T-helper 2 cell (primary cell): ENCODE measurements at places on chromosomes 2 and 18.

GRCh38 chr2:86563650-86564061 lies 413 bp upstream of the CHMP3 start:
- DNase-seq: no peak

- DNase-seq: no peak
These were observed 215.5 kb upstream of the CWC22 start for GRCh38 chr2:180222644-180223043.

DNA sequence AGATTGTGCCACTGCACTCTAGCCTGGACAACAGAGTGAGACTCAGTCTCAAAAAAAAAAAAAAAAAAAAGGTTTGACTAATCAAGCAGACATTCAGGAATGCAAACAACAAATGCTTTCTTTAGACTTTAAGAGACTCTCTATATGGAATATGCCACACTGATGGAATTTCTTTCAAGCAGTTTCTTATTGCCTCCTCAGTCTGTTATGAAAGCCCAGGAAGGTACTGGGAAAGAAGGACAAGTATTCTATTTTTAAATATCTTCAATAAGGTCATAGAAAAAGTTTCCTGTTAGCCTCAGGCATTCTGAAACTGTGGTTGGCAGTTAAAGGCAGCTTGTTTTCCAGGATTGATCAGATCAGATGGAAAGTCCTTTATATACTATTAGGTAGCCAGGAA lies 241.6 kb downstream of the PIK3C3 start:
- DNase-seq: no peak

DNA sequence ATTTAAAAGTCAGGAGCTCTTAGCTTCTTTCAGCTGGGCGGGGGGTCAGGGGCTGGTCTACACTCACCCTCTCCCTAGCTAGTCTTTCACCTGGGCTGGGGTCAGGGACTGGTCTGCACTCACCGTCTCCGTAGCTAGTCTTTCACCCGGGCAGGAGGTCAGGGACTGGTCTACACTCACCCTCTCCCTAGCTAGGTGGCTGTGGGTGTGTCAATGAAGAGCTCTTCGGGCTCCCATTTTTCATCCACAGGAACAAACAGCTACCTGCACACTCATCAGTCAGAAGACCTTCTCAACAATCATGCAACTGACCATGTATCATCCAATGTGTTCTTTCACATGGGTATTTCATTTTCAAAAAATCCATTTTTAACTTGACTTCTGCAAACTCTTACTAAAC lies 8.0 kb downstream of the CHST10 start:
- no peak for DNase-seq

DNA sequence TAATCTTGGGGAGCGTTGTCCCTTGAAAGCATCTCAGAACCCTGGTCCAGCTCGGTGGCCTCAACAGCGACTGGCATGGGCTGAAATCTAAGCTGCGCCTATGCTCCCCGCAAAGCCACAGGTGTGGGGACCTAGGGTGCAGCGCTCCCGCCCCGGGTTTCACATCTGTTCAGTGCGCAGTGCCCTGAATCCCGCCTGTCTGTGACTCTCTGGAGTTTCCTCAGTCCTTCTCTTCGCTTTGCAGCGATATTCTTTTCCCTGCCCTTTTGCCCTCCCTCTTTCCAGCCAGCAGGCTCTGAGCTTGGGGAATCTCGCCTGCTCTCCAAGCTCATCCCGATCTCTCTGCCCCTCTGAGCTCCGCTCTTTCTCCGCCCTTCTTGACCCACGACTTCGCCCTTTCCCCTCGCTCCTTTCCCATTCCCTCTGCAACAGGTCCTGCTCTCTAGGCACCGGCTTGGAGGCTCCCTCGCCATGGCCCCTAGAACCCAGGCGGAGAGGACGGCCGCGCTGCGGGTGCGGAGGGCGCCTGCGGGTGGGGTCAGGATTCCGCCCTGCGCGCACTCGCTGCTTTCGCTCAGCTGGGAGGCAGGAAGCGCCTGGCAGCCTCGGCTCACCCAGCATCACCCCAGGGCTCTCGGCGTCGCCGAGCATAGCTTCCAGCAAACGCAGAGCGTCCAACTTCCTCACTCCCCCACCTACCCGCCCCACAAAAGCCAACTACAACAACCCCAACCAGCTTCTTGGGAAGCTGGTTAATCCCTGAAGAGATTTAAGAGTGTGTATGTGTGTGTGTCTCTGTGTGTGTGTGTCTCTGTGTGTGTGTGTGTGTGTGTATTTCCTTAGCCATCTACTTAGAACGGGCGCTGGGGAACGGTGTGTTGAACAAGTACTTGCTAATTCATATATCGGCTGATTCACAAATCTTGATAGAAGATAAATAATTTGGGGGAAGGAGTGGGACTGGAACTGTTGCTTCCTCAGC lies 1.1 kb downstream of the GRP start:
- peak; percentile 20 for DNase-seq

GRCh38 chr2:73172963-73173362 lies 29.4 kb upstream of the NOTO start:
- DNase-seq: no peak

GRCh38 chr2:54557601-54558187 lies 101.6 kb downstream of the SPTBN1 start:
- peak; percentile 70 for DNase-seq

DNA sequence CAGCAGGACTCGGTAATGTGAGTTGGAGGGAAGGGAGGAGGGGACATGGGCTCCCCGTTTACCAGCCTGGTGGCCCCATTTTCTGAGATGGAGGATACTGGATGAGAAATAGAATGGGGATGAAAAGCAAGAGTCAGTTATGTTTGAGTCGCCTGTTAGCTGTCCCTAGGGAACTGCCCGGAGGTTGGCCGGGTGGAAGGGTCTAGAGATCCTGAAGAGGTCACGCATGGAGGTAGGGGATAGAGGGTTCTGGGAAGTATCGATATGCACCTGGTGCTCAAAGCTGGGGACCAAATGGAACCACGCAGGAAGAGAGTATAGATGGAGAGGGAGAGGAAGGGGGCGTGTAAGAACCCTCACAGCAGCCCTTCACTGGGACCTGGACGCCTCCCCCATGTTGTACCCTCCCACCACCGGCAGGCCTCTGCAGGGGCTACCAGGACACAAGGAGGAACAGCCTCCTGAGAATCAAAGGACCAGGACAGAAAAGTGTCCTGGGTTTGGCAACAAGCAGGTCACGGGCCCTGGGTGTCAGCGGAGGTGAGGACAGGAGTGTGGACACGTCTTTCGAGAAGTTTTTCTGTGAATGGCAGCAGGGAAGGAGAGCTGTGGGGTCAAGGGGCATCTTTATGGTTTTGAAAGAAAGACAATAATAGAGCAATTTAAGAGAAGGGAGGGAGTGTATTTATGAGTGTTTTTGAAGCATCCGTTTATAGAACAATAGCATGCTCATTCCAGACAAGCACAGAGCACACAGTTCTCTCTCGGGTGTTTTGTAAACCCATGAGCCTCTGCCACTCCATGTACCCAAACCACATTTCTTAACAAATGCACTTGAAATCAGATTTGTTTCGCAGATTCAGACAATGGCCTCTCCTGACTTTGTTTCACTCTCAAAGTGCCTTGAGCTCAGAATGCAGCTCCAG lies 132.2 kb downstream of the SMAD7 start:
- DNase-seq: no peak

- DNase-seq: no peak
These were observed 50.8 kb downstream of the ACYP2 start for GRCh38 chr2:54166121-54166773.

- DNase-seq: no peak
These were observed 420.6 kb upstream of the UBE2E3 start for GRCh38 chr2:180559771-180560170.

DNA sequence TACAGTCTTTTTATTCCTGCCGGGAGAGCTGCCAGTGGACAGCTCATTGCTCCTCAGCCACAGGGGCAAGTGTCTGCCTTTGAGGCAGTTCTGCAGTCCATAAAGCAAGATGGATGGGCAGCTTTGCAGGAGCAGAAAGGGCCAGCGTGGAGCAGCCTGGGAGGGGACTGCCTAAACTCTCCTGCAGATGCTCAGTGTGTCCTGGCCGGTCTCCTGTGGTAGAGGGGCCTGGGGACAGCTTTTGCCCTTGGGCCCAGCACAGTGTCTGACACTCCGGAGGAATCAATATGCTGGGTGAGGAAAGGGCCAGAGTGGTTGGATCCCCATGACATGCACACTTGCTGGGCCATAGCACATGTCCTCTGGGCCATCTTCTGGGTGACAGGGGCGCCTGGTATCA lies 65.7 kb upstream of the DAPL1 start:
- no peak for DNase-seq

GRCh38 chr2:48357351-48357750 lies 172.6 kb upstream of the STON1 start:
- no peak for DNase-seq

- no peak for DNase-seq
These were observed 37.7 kb downstream of the ANKRD12 start for GRCh38 chr18:9174302-9174701.

DNA sequence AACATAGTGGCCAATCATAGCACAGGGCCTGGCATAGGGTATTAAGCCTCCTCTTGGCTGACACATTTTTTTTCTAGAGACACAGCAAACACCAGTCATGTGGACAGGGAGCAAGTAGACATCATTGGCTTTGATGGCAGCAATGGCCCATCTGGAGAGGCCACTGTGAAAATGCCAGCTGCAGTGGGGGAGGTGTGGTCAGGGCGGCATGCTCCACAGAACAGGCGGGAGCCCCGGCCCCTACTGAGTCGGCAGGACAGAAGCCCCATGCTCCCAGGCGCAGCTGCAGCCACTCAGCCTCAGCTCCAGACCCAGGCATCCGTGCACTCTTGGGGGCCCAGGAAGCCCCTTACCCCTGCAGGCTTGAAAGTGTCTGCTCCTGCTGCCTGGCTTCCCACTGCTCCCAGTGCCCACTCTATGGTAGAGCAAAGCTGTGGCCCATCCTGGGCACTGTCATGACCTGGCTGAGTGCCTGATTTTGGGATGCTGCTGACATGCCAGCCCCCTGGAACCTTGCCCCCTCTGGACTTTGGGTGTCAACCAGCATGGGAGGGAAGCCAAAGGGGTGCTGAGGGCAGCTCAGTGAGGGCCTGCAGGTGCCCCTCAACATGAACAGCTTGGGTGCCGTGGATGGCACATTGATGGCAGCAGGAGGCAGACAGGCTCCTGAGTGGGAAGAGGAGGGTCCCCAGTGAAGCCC lies 23.3 kb upstream of the UBE2F start:
- no peak for DNase-seq

DNA sequence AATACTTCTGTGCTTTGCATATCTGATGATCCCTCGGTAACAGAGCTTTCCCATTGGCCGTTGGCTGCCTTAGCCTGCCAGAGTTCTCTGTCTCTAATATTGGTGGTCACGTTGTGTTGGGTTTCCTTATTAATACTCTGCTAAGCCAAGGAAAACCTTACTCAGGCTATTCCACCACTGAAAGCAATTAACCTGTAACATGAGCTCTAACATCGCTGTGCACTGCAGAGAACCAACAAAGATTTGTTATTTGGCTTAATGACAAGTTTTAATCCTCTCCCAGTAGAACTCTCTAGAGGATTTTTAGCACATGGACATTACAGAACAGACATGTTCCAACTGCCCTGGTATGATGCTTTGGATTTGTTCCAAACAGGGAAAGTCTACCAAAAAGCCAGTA lies 825.9 kb upstream of the POU3F3 start:
- no peak for DNase-seq

DNA sequence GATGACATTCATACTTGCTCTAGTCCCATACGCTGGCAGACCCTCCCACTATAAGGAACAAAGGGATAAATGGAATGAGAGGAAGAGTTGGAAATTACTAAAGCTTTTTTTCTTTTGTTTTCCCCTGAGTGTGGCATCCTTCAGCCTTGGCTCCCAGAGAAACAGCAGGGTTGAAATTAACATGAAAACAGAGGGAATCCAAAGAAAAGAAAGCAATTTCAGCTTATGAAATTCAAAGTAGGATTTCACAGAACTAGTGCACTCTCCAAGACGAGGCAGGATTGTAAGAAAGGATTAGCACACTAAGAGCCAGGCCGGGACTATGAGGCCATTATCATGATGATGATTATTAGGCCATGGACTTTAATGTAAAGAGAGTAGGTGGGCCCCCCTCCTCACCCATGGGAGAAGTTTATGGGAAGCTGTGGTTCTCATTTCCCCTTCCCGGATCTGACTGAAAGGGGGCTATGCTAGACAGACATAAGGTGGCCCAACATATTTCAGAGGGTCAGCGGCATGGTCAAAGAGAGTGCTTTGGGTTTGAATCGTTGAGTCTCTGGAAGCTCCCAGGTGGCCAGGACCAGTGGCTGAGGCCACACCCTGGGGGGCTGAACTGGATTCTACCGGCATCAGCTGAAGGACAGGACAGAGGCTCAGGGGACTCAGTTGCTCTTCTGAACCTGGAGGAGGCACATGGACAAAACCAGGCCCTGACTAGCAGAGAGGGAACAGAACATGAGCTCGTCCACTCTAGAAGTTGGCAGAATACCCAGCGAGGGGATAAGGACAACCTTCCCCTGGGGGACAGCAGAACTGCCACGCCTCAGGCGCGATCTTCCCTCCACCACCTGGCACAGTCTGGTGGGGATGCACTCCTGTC lies 100.1 kb upstream of the ARL4C start:
- no peak for DNase-seq
